ENCODE measurements at places on chromosomes 2 and 18. TPM values are rescaled to one million over a fixed set of nuclear protein-coding genes. Genes with fewer than 3 reads are reported as not detected.

LHCGR gene
- 0.30 TPM for total RNA-seq

- DNase-seq: no peak
Observed at GRCh38 chr2:127697482-127698180, 3.7 kb upstream of the SFT2D3 start.

GRCh38 chr2:95079199-95079683, 42.4 kb downstream of the MRPS5 start:
- no peak for DNase-seq

RAB27B gene
- total RNA-seq: 20.1 TPM

CCDC74B gene
- total RNA-seq: 7.2 TPM

HNMT gene
- total RNA-seq: 99.3 TPM

GAREM2 gene
- total RNA-seq: 2.0 TPM

GRCh38 chr2:33202641-33203522, 256.1 kb downstream of the LTBP1 start:
- no peak for DNase-seq

NGEF gene
- total RNA-seq: 1.7 TPM

DNA sequence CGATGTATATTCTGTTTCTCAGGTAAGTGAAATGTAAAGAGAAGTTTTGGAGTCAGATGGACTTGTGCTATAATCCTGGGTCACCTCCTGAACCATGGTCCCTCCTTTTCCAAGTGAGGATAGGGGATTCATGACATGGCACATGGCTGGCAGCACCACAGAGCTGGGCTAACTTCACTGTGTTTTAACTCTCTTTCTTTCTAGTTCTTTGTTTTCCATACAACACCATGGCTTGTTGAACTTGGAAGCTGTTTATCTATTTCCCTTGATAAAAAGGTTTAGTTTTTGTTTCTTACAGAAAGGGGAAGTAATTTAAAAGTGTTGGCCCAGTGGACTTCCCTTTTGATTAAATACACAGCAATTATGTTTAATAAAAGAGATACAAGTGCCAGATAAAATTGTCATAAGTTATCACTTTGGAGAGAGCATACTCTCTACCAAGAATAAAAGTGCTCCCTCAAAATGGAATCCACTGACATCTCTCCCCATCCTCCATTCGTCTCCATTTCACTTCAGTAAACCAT, 90.4 kb downstream of the PLCL1 start:
- DNase-seq: no peak

DNA sequence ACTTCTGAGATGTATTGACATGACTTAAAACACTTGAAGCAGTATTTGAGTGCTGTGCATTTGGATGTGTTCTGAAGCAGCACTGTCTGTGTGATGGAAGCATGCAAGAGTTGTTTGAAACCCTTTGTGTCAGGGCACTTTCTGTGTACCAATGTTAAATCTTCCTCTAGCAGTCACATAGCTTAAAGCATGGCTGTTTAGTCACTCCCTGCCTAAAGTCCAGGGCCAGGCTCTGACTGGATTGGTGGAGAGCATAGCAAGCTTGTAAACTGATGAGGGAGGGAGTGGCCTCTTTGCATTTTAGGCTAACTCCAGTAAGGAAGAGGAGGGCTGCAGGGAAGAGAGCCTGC, 73.5 kb downstream of the MYO1B start:
- DNase-seq: no peak

DNA sequence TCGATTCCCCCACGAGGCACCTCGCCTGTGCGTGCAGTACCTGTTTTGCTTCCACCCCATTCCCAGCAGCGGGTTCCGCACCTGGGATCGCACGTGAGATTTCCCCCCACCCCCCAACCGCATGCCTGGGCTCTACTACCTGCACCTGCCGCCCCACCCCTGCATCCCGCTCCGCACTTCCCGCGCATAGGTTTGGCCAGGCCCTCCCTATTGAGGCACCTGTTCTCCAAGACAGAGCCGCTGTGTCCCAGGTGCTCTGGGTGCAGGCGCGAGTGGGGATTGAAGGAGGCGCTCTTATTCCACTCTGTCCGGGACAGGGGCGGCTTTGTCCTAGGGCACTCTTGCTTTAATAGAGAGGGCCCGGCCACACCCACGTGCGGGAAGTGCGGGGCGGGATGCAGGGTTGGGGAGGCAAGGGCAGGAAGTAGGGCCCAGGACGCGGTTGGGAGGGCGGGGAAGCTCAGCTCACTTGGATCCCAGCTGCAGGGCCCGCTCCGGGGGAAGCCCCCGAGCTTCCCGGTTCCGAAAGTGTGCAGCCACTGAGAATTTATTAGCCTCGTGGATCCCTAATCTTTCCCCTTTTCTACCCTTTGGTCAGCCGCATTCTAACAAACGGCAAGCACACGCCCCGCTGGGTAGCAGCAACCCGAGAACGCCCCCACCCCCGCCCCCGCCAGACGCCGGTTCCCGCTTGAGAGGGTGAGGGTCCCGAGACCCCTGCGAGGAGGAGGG, 670 bp upstream of the MOCOS start:
- DNase-seq: peak; percentile 83

DNA sequence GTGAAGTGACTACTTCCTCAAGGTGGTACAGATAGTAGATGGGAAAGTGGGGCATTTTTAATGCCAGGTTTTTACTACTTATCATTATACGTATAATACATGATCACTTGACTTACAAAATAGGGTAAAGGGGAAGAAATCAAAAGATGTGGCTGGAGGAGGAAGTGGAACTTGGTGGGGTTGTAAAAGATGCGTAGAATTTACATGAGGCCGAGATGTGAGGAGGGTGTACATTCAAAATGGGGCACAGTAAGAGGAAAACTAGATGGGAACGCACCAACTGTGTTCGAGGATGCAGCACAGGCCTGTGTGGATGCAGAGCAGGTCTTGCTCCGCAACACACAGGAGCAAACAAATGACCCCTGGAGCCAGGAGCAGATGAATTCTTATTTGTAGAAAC, 403.3 kb downstream of the TXNL1 start:
- DNase-seq: no peak

PRKAG3 gene
- total RNA-seq: not detected

IL37 gene
- not detected for total RNA-seq

GRCh38 chr18:47968006-47968676, 37.7 kb upstream of the SMAD2 start:
- no peak for DNase-seq

DNA sequence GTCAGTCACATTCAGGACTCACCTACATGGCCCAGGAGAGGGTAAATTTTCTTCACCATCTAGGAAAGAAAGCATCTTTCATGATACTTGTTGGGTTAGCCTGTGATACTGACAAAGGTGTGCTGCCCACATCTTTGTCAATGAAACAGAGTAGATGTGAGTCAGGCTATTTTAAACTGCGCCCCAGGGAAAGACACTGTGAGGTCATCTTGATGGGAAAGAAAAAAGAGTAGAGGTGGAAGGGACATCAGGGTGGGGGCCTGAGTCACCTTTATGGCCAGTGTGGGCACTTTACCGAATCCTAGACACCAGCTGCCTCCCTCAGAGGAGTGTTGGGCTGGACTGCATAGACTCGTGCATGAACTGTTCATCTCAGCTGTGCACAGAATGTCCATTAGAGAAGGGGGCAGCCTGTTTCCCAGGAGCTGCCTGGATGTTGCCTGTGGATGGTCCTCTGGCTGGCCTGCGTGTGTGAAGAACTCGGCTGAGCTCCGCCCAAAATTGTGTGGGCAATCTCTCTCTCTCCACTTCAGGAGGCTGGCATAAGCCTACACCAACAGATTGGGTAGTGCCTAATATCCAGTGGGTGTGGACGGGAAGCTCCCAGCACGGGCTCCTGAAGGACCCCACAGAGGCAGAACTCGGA, 278.7 kb upstream of the PXDN start:
- no peak for DNase-seq

DNA sequence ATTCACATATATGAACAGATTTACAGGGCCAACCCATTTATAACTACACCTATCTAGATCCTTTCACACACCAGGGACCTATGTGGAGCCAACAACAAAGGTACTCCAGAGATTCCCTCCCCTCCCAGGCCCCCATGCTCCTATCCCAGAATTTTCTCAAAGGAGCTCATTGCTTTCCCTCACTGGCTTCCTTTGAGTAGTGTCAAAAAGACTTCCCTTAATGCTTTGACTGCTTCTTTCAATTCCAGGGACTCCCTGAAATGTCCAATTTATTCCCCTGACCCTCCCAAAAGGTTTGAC, 46.6 kb downstream of the IKZF2 start:
- DNase-seq: no peak

ADAM23 gene
- total RNA-seq: 2.5 TPM

GRCh38 chr2:138521821-138522220, 20.3 kb downstream of the SPOPL start:
- no peak for DNase-seq

RGPD8 gene
- total RNA-seq: 16.0 TPM

GRCh38 chr2:46735730-46736493, 179.7 kb downstream of the MCFD2 start:
- DNase-seq: no peak

DNA sequence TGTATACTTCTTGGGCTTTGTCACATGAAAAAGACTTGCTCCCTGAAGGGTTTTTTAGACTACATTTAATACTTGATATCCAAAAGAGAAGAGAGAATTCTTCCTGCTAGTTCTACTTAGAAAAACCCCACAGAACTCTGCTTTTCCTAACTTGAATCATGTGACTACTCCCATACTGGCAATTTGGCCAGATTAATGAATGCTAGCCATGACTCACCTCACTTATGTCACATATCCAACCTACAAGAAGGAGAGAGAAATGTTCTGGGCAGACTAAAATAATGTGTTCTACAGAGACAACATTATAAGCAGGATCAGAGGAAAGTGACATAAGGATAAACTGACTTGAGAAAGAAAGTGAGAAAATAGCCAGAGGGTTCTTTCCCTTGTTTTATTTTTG, 249.3 kb upstream of the GULP1 start:
- DNase-seq: no peak

- peak; percentile 96 for DNase-seq
Observed at GRCh38 chr18:57803103-57803969, at the start of gene ATP8B1. Gene ATP8B1 (minus strand): TSS chr18:57803315. CDS start chr18:57731807, 71,508 bp downstream.
